Muscle of back (tissue), 13 donors: ENCODE measurements at places on chromosomes 4 and X. TPM values are rescaled to one million over a fixed set of nuclear protein-coding genes. Genes with fewer than 3 reads are reported as not detected.

- no peak for DNase-seq
These were observed 39.9 kb upstream of the XAGE1B start for GRCh38 chrX:52556741-52557140.

- DNase-seq, result no peak
These were observed 33.7 kb upstream of the RP2 start for GRCh38 chrX:46803140-46803539.

GRCh38 chr4:83686166-83686565 lies 150.3 kb downstream of the GPAT3 start:
- no peak for DNase-seq

DNA sequence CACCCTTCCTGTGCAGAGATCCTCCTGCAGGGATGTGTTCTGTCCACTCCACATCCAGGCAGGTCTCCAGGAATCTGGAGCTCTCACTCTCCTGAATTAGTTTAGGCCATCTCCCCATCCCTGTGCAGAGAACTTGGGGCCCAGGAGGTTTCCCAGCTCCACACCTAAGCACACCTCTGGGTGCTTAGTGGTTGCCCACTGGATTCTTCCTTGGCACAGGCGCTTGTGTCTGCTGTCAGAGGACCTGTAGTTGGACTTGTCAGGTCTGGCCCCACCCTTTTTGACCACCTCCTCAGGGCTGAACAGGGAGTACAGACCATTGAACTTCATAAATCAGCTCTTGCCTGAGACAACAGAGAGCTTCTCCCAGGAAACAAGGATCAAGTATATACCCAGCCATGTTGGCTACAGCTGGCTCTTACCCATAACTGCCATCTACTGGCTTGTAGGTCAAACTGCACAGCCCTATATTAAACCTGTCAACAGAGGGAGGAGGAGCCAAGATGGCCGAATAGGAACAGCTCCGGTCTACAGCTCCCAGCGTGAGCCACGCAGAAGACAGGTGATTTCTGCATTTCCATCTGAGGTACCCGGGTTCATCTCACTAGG lies 275.5 kb downstream of the PPARGC1A start:
- DNase-seq, result no peak

DNA sequence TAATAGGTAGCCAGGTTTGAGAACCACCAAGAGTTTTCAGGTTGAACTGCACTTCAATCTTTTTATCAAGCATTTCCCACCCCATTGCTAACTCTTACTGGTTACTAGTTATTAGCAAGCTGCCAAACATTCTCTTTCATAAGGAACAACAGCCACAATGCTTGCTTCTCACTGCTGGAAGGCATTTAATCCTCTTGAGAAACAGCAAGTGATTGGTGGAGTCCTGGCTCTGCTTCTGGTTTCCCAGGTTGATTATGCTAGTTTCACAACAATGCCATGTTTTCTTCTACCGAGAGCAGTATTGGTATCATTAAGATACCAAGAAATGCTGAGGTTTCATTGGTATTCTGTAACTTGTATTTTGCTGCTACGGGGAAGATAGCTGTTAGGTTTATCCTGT lies 32.2 kb upstream of the TXLNG start:
- DNase-seq, result no peak

- no peak for DNase-seq
These were observed 268.1 kb upstream of the GRID2 start for GRCh38 chr4:92035666-92036065.

Gene ANOS1
- 31.7 TPM for polyA plus RNA-seq

Gene FATE1
- polyA plus RNA-seq, result 1.1 TPM

Gene ZBED1
- polyA plus RNA-seq, result 24.5 TPM
